AG20443 (cell line): ENCODE measurements at places on chromosomes 3 and 15.

- DNase-seq: peak; percentile 76
These were observed 1.1 kb downstream of the VGLL4 start for GRCh38 chr3:11642431-11643191.

- no peak for DNase-seq
These were observed 89.7 kb upstream of the GRM7 start for GRCh38 chr3:6771171-6771570.

DNA sequence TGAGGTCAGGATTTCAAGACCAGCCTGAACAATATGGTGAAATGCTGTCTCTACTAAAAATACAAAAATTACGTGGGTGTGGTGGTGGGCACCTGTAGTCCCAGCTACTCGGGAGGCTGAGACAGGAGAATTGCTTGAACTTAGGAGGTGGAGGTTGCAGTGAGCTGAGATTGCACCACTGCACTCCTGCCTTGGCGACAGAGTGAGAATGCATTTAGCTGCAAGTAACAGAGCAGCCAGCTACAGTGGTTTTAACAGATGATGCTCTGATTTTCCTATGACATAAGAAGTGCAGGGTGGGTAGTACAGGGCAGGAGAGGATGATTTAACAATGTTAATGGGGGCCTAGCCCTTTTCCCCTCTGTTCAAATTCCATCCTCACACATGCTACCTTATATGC is 267.9 kb downstream of the RPLP1 start:
- no peak for DNase-seq

DNA sequence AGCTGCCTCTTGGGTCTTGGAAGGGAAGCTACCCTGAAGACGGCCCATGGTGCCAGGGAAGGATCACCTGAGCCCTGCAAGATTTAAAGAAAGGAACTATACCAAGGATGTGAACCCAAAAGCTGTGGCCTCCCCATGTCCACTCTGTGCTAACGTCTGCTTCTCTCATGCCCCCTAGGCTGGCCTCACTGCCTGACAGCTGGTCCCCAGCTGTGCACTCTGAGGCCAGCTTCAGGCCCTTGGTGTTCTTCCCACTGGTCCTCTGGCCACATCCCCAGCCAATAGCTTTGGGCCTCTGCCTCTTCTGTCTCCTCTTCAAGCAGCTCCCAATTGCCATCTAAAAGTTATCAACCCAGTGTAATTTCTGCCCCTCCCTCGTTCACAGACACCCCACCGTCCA is 5.2 kb upstream of the LRRK1 start:
- no peak for DNase-seq
